ENCODE measurements at places on chromosomes 5 and 9. TPM values are rescaled to one million over a fixed set of nuclear protein-coding genes. Genes with fewer than 3 reads are reported as not detected.

DNA sequence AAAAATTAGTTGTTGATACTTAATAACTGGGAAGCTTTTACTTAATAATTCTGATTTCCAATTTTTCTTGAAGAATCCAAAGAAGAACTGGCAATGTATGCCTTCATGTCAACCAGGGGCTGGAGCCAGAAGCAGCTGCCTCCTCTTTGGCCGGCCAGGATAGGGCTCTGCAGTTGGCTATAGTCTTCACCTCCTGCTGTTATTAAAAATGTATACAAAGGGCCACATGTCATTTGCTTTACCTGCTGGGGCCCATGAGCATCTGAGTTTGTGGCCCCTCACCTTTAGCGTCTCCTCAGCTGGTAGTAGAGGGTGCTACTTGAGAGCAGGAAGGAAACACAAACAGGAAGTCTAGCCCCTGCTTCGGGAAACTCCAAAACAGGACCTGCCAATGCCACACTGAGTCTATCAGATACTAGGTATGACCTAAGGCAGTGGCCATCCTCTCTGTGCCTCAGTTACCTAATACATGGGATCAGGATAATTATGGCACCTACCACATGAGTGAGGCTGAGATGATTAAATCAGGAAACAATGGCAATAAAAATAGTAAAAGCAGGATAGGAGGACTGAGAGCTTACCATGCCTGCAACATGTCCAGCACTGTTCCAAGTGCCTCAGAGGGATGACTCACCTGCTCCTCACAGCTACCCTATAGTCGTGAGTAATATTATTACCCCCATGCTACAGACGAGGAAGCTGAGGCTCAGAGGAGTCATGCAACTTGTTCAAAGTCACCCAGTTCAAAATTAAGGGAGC, 21.3 kb downstream of the CCDC69 start:
- H3K4me3 ChIP-seq: peak overlapping the region; percentile 35
- no peak for DNase-seq
- H3K27me3 ChIP-seq: no peaks in the 10 kb centered on the region
- peak overlapping the region; percentile 21 for H3K27ac ChIP-seq
- peaks cover 32% of the 10 kb centered on the region for H3K36me3 ChIP-seq
- H3K4me1 ChIP-seq: peaks cover 17% of the 10 kb centered on the region

GRCh38 chr9:6869081-6869948, 111.5 kb downstream of the KDM4C start:
- peak overlapping the region; percentile 13 for H3K4me3 ChIP-seq
- peak overlapping the region; percentile 39 for H3K27ac ChIP-seq
- peaks cover 37% of the 10 kb centered on the region for H3K36me3 ChIP-seq
- H3K27me3 ChIP-seq: no peaks in the 10 kb centered on the region
- no peak for DNase-seq
- H3K4me1 ChIP-seq: peaks cover 37% of the 10 kb centered on the region

DNA sequence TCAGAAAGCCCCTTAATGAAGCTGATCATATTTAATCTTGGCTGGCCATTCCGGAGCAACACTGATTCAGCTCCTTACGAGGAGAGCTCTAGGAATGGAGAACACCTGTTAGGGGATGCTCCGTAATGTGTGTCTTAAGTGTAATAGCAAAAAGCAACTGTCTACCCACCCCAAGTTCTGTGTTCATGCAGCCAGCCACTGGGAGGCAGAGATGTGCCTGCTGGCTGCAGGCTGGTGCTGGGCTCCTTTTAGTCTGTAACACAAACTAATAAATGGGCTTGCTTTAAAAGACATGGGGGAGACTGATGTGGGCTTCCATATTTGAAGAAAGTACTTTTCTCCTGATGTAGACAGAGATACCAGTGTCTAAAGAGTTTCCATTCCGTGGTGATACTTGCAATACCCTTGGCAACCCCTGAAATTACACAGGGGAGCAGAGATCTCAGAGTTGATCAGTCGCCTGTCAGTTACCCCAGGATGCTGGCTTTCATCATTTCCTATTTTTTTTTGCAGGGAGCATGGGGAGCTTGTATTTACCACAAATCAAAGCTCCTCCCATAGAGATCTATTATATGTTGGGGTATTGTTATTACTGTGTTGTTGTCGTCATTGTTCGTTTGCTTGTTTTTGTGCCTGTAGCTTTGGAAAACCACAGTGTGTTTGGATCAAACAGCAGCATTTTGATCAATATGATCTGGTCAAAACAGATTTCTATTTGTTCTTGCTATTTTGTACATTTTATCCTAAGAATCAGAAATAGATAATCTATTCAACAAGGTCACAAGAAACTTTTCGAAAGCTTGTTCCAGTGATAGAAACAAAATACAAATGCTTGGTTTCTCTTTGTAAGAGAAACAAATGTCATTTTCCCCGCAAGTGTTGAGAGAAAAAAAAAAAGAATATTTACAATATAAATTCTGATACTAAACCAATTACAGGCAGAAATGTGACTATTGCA, 65.8 kb downstream of the MTX3 start:
- no peak overlapping the region for H3K27ac ChIP-seq
- no peaks in the 10 kb centered on the region for H3K36me3 ChIP-seq

- peaks cover 7% of the 10 kb centered on the region for H3K27me3 ChIP-seq
- H3K27ac ChIP-seq: no peak overlapping the region
- no peaks in the 10 kb centered on the region for H3K36me3 ChIP-seq
- H3K4me3 ChIP-seq: no peak overlapping the region
These were observed 92.7 kb upstream of the PTCH1 start for GRCh38 chr9:95609426-95609825.

- H3K27me3 ChIP-seq: no peaks in the 10 kb centered on the region
- H3K4me3 ChIP-seq: no peak overlapping the region
- peaks cover 23% of the 10 kb centered on the region for H3K4me1 ChIP-seq
- H3K27ac ChIP-seq: peak overlapping the region; percentile 68
- H3K36me3 ChIP-seq: peaks cover 5% of the 10 kb centered on the region
These were observed 12.5 kb downstream of the NINJ1 start for GRCh38 chr9:93121316-93122241.

- H3K36me3 ChIP-seq: no peaks in the 10 kb centered on the region
- H3K4me1 ChIP-seq: no peaks in the 10 kb centered on the region
- no peak for DNase-seq
- H3K27me3 ChIP-seq: no peaks in the 10 kb centered on the region
- no peak overlapping the region for H3K27ac ChIP-seq
These were observed 502.6 kb upstream of the CDH6 start for GRCh38 chr5:30690931-30691330.

DNA sequence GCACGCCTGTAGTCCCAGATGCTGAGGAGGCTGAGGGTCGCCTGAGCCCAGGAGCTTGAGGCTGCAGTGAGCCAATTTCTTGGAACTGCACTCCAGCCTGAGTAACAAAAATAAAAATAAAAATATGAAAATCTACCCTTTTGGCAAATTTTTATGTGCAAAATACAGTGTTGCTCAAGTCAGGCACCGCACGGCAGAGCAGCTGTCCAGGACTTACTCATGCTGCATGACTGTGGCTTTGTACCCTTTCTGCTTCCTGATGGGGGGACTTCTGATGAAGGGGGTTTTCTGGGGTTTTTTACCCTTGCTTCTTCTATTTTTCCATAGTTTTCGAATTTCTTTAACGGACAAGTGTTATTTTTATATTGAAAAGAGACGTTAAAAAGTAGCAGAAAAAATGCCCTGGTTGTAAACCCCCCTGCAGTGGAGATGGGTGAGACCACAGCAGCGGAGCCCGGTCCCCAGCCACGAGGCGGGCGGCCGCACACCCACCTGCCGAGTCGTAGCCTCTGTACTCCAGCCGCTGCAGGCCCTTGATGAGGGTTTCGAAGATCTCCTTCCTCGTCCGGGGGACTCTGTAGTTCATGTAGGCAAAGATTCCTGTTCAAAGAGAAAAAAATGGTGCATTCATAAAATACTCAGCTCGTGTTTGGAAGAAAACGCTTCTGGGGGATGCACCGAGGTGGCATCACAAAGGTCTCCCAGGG, 15.0 kb downstream of the GFPT2 start:
- H3K4me3 ChIP-seq: no peak overlapping the region
- H3K27me3 ChIP-seq: peaks cover 6% of the 10 kb centered on the region

DNA sequence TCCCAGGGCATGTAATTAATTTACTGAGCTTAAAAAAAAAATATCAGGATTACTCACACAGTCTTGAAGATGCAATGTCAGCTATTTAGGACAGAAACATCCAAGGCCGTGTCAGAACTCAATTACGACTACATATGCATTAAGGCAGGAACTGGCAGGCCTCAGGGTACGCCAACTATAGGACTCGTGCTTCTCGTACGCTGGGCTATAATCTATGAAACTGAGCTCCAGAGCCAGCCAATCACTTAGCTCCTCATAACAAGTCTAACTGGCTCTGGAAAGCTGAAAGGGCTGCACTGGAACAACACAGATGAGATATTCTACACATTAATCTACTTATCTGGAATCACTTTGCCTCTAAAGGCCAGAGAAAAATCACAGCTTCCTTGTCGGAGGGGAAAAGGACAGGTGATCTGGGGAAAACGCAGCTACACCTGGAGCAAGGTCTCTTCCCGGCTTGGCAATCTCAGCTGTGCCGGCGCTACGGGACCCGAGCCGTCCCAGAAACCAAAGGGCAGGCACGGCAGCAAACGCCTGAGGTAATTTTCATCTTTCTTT, 212.0 kb downstream of the DEPDC1B start:
- no peak overlapping the region for H3K27ac ChIP-seq
- H3K27me3 ChIP-seq: no peaks in the 10 kb centered on the region
- H3K4me1 ChIP-seq: no peaks in the 10 kb centered on the region
- H3K36me3 ChIP-seq: no peaks in the 10 kb centered on the region

DNA sequence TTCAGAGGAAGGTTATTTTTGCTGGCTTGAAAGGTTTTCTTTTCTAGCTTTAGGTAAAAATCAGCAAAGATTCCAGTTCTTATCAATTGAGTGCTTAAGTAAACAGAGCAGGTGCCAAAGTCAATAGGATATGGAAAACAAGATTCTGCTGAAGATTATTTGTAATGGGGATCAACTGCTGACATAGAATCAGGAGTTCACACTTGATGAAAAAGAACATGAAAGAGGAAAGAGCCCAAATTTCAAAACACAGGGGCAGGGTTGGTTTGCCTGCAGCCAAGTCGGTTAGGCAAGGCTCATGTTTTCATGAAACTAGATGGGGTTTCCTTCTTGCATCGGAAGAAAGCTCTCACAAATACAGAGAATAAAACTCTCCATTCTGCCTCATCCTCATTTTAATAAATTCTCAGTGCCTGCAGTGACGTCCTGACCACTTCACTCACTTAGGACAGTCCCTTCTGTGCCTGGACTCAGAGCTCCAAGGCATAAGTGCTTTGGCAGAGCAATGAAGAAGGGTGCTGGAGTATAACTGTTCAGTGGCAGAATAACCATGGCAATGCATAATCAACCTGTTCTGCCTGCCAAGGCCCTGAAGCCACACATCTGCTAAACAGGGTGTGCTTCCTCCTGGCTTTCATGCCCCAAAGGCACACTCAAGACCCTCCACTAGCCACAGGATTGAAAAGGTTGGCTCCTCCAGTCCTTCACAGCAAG, 179.6 kb downstream of the GNAQ start:
- no peak overlapping the region for H3K27ac ChIP-seq
- H3K4me3 ChIP-seq: no peak overlapping the region
- H3K4me1 ChIP-seq: peaks cover 23% of the 10 kb centered on the region
- H3K36me3 ChIP-seq: peaks cover 1% of the 10 kb centered on the region
- DNase-seq: no peak

- DNase-seq: no peak
- no peak overlapping the region for H3K4me3 ChIP-seq
- no peak overlapping the region for H3K27ac ChIP-seq
- peaks cover 2% of the 10 kb centered on the region for H3K4me1 ChIP-seq
- H3K27me3 ChIP-seq: peaks cover 30% of the 10 kb centered on the region
- no peaks in the 10 kb centered on the region for H3K36me3 ChIP-seq
These were observed 15.7 kb downstream of the PTPN3 start for GRCh38 chr9:109482391-109482916.

DNA sequence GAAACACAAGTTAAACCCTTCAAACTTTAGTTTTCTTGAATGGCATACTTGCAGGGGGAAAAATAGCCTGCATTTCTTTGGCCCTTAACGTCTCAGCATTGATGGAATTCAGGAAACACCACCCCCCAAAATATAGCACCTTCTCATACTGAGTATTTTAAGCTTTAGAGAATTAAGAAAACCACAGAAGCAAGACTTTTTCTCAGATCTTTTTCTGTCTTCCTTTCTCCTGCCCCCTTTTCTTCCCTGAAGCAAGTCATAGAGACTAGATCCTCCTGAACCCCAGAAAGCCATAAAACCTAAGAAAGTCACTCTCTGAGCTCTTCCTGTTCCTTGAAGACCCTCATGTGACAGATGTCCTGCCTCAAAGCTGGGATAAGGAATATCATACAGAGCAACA, 1069.9 kb downstream of the EFNA5 start:
- no peaks in the 10 kb centered on the region for H3K27me3 ChIP-seq
- no peaks in the 10 kb centered on the region for H3K4me1 ChIP-seq
- no peak overlapping the region for H3K4me3 ChIP-seq
- no peak for DNase-seq
- H3K36me3 ChIP-seq: no peaks in the 10 kb centered on the region
- H3K27ac ChIP-seq: no peak overlapping the region

DNA sequence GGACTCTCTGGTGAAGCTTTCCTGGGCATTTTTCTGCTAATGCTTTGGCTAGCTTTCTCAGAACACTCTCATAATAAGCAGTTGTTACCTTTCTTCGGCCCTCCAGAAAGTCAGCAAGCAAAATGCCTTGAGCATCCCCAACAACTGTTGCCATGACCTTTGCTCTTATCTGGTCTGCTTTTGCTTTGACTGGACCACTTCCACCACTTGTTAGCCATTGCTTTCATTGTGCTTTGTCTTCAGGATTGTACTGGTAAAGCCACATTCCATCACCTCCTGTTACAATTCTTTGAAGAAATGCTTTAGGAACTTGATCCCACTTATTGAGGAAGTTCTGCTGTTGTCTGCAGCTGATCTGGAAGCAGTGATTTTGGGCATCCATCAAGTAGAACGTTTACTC, 35.7 kb downstream of the RAD50 start:
- H3K27me3 ChIP-seq: no peaks in the 10 kb centered on the region
- H3K36me3 ChIP-seq: peaks cover 39% of the 10 kb centered on the region
- peaks cover 12% of the 10 kb centered on the region for H3K4me1 ChIP-seq
- H3K27ac ChIP-seq: no peak overlapping the region
- no peak overlapping the region for H3K4me3 ChIP-seq

DNA sequence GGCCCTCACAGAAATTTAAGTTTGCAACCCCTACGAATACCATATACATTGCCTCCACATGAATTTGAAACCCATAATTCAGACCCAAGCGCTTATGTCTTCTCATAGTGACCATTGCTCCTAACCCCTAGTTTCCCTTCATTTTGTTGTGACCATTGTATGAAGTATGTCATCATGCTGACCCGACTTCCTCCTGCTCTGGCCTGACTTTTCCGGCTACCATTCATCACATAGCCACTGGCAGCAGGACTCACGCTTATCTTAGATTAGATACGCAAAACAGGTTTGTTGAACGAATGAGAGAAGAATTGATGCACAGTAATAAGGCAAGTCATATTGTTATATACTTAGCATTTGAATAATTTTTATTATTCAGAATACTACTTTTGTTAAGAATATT, 345.4 kb downstream of the FBXL17 start:
- no peaks in the 10 kb centered on the region for H3K27me3 ChIP-seq
- H3K4me1 ChIP-seq: no peaks in the 10 kb centered on the region
- H3K36me3 ChIP-seq: no peaks in the 10 kb centered on the region
- DNase-seq: no peak
- no peak overlapping the region for H3K4me3 ChIP-seq

Gene SPINK6
- total RNA-seq: not detected

Gene LMNB1
- 243 TPM for total RNA-seq

Gene SLC4A9
- total RNA-seq: 0.31 TPM

Gene TRPM6
- not detected for total RNA-seq

Gene PPP1R2B
- total RNA-seq: not detected

Gene FOXD4L4
- 0.55 TPM for total RNA-seq

Gene TAF11L5
- not detected for total RNA-seq

Gene SLC46A2
- not detected for total RNA-seq

Gene LCN6
- not detected for total RNA-seq

Data from activated naive CD8-positive, alpha-beta T cell treated with anti-CD3 and anti-CD28 coated beads, Interleukin-2, amount 10 ng/mL, durations not matched to agents 7 days and 5 days (primary cell).